ENCODE measurements at places on chromosomes 12 and 14.

DNA sequence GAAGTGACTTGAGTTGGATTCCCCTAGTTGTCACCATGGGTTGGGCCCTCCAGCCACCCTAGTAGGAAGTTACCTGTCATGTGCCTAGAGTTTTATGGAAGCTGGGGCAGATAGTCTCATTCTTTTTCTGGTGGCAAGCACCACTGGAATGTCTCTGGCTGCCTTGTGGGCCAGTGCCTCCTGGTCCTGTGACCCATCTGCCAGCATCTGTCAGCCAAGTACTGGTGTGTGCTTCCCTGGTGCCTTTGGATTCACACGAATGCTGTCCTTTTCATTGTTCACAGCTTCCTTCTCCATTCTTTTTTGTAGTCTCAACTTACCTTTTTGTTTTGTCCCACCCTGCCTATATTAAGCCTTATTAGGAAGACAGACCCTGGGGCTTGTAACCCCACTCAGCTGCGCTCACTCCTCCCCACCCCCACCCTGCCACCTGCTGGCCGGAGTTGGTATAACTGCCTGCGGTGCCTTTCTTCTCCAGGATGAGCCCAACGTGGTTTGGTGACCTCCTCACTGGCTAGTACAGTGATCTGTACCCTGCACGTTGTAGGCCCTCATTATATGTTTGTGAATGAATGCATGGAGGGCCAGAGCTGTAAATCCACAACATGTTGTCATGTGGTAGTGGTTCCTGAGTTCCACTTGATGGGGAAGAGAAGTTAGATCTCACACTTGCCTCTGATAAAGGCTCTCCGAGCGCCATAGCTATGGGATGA lies 125.7 kb downstream of the TSPAN9 start:
- DNase-seq, result no peak

DNA sequence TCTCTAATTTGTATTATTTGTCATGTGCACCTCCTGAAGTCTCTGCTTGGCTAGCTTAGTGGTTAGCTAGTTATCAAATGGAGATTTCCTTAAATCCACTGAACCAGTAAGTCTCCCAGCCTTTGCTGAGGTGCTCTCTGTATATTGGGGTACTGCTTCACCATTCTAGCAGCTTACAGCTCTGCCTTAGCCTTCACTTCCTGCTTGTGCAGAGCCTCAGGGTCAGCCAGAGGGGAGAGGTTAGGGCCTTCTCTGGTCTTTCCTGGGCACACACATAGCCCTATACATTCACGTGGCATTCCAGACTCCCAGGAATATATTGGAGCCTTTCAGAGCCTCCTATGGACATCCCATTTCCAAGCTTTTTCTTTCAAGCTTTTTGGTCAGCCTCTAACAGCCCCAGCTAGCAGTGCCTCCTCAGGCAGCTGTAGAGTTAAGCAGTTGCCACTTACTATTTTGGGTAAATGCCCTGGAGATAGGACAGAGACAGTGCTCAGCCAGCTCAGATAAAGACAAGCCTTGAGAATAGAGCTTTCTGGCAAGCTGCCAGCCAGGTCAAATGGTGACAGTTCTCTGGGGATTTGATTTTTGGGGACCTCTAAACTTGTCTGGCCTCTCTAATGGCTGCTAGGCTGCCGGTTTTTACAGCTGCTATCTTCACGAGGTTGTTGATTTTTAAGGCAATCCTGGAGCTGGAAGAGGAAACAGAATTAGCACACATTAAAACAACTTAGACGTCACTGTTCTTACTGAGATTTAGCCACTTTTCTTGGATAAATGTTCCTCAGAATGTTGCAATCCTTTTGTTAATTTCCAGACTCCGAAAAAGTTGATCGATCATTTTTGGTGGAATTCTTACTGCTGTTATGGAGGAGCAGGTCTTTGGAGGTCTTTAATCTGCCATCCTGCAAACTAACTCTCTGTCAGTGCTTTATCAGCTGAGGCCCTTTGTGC lies 32.9 kb downstream of the FBXW8 start:
- no peak for DNase-seq

DNA sequence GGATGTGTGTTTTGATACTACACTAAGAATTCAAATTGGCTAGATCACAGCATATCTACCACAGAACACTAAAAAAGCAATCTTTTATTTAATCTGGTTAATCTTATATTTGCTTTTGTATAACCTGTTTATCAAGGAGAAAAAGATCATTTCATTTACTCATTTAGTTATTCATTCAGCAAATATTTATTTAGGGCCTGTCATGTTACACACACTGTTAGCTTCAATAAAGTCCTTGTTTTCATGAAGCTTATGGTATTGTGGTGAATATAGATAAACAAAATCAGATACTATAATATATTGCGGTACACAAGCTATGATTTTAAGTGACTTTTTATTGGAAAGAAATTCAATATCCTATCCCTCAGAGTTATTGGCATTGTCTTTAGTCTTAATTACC lies 350.8 kb downstream of the LRFN5 start:
- no peak for DNase-seq

GRCh38 chr12:2284857-2285256 lies 232.1 kb downstream of the CACNA1C start:
- no peak for DNase-seq

GRCh38 chr12:114275086-114275485 lies 130.9 kb downstream of the TBX5 start:
- no peak for DNase-seq

DNA sequence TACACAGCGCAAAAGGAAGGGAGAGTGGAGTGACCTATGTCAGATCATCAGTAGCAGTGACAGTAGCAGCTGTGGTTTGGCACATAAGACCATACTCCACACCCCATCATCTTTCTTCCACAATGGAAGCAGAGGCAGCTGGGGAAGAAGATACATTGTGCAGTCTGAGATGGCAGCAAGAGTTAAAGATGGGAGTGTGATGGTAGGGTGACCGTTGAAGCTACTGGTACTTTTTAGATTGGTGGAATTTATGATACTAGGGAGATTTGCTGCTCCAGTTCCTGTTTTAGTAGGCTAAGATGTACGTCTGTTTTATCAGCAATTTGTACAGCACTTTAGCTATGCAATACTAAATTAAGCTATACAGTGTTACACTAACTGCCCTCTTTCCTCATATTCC lies 291.0 kb downstream of the FUT8 start:
- DNase-seq, result no peak

- no peak for DNase-seq
These were observed 1.7 kb upstream of the DNAH10 start for GRCh38 chr12:123760267-123760938.

Measured in stimulated activated CD4-positive, alpha-beta T cell treated with anti-CD3 and anti-CD28 coated beads, Interleukin-15, amount 100 ng/mL, for 1 hour (primary cell).